ENCODE measurements at places on chromosomes 11 and 22.
A peak's percentile ranks its signal among the peaks of the same experiment; 100 is the strongest.

GRCh38 chr22:42317008-42317407 lies 46.6 kb upstream of the TCF20 start:
- peak; percentile 29 for DNase-seq

DNA sequence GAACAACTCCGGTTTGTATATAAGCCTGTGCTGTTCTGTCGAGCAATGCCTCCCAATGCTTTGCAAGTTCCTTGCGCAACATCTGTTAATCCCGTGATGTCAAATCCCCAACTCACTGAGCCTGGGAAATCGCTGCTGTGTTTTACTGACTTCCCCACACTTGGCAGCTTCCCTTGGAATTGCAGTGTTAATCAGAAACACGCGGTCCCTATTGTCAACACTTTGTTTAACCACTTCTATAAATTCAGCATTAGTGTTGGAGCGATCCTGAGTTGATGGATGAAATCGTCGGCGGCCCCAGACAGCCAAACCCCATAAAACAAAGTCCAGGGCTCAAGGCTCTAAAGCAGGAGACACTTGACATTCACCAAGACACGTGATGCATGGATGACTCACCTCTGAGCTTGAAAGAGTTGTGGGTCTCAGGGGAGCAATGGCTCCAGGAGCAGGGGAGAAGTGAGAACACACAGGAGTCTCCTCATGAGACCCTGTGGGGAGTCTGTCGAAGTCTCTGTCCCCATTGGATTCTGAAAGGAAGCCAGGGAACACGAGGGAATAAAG lies 555.3 kb downstream of the MIAT start:
- no peak for DNase-seq

DNA sequence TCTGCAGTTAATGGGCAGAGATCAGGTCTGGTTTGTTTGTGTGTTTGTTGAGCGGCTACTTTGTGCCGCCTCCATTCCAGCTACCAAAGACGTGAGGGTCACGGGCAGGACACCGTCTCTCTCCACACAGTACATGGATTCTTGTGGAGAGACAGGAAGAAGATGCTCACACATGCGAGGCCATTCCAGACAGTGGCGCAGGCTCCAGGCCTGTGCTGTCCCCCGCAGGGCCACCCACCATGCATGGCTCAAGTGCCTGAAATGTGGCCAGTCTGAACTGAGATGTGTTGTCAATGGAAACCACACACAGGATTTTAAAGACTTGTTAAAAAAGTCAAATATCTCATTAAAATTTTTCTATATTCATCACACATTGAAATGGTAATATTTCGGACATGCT lies 848.3 kb downstream of the TBC1D22A start:
- no peak for DNase-seq

DNA sequence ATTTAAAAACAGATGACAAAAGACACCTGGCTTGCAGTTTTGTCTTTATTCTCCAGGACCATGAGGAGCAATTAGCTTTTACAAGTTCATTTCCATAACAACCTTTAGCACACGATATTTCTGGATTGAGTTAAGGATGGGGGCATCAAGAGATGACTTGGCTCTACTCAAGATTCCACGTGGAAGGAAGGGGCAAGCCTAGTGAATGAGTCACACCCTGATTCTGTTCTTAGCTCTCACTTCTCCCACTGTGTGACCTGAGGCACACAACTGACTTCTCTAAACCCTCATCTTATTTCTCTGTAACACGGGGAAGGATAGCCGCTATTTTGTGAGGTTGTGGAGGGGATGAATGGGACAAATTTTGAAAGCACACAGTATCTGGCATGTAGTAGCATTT lies 185.5 kb downstream of the KIRREL3 start:
- DNase-seq: no peak

GRCh38 chr22:42909363-42910058 lies 52.4 kb upstream of the ARFGAP3 start:
- peak; percentile 70 for DNase-seq

- peak; percentile 14 for DNase-seq
Measured at GRCh38 chr11:107916671-107917241, 11.5 kb upstream of the RAB39A start.

- DNase-seq: no peak
Measured at GRCh38 chr11:92556431-92556830, 331.8 kb downstream of the FAT3 start.

- DNase-seq: peak; percentile 79
Measured at GRCh38 chr22:35135165-35135564, 69.2 kb downstream of the ISX start.

All from G401 (cell line).